CD8-positive, alpha-beta memory T cell (primary cell): ENCODE measurements at places on chromosomes 12 and 14.

GRCh38 chr12:105205322-105206048 lies 30.5 kb downstream of the APPL2 start:
- H3K4me1 ChIP-seq, result no peaks in the 10 kb centered on the region
- DNase-seq, result no peak
- no peak overlapping the region for H3K4me3 ChIP-seq
- no peaks in the 10 kb centered on the region for H3K27me3 ChIP-seq
- H3K36me3 ChIP-seq, result peaks cover 18% of the 10 kb centered on the region
- no peak overlapping the region for H3K27ac ChIP-seq

DNA sequence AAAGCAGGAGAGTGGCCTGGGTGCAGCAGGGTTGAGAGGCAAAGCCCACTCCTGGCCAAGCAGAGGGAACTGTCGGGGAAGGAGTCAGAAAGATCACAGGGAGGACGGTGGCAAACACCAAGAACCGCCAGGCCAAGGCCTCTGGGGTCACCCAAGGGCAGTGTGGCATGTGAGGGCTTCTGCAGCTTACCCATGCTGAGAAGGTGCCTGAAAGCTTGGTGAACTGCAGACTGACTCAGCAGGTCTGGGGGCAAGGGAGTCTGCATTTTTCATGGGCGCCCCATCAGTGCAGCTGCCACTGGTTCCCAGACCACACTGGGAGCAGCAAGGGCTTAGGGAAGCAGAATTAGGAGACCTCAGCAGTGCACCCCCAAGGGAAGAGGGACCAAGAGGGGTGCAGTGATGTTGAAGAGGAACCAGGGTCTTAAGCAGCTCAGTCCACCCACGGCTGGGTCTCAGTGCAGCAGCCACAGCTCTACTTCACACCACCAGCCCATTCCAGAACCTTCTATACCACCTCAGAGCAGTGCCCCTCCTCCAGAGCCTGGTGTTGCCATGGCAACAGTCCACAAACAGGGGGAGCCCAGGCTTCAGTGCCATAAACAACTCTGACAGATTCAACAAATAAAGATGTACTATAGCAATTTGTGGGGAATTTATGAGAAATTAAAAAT lies 59.4 kb downstream of the ITPK1 start:
- no peaks in the 10 kb centered on the region for H3K36me3 ChIP-seq
- no peak for DNase-seq
- no peaks in the 10 kb centered on the region for H3K27me3 ChIP-seq

- H3K4me1 ChIP-seq, result no peaks in the 10 kb centered on the region
- H3K27ac ChIP-seq, result no peak overlapping the region
- no peak for DNase-seq
- H3K36me3 ChIP-seq, result no peaks in the 10 kb centered on the region
- H3K4me3 ChIP-seq, result no peak overlapping the region
Measured at GRCh38 chr12:67922245-67922644, 67.0 kb upstream of the IFNG-AS1 start.

DNA sequence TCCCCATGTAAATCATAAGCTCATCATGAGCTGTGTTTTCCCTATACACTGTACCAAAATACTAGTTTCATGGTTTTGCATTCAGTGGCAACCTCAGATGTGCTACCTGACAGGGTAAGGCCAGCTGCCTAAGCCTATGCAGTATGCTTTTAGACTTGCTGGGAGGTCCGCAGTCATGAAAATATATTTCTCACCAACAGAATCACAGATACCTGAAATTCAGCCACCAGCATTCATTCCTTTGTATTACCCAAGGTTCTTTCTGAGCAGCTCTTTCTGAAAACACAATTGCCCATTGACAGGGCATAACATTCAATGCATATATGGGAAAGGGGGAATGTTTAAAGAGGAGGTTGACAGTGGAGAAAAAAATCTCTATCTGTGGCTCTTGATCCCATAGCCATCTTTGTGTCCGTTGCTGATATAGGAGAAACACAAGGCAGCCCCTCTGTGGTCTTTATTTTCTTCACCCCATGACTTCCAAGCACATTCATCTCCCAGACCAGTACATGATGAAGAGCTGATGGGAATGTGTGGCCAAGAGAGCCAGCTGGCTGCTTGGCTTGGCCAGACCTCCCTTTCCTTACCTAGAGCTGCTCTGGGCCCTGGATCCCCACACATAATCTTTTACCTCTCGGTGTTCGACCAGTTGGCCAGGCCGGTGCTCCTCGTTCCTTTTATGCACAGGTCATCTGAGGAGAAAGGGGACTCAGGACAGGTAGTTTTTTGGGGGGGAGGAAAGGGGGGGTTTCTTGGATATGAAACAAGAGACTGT lies 162.9 kb downstream of the KCNA5 start:
- no peaks in the 10 kb centered on the region for H3K27me3 ChIP-seq
- no peak overlapping the region for H3K27ac ChIP-seq
- H3K36me3 ChIP-seq, result no peaks in the 10 kb centered on the region
- H3K4me3 ChIP-seq, result no peak overlapping the region
- no peaks in the 10 kb centered on the region for H3K4me1 ChIP-seq

- DNase-seq, result peak; percentile 45
- H3K4me1 ChIP-seq, result peaks cover 22% of the 10 kb centered on the region
- H3K36me3 ChIP-seq, result peaks cover 6% of the 10 kb centered on the region
- no peaks in the 10 kb centered on the region for H3K27me3 ChIP-seq
- peak overlapping the region; percentile 91 for H3K27ac ChIP-seq
Measured at GRCh38 chr12:71755146-71755892, 656 bp downstream of the RAB21 start.

DNA sequence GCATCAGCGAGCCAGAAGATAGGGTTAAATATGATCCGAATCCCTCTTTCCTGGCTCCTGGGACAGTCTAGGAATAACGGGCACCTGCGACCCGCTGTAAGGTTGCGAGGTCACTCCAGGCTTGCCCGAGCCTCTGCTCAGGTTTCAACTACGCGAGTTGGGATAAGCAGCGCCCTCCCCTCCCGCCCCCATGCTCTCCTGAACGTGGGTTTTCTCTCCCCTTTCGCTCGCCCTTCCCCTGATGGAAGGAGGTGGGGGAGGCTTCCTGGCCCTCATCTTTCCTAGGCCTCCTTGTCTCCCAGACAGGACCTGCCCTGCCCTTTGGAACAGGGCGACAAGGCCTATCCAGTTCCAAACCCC lies 753 bp upstream of the ATP5MC2 start:
- peaks cover 4% of the 10 kb centered on the region for H3K36me3 ChIP-seq
- H3K27ac ChIP-seq, result no peak overlapping the region
- peaks cover 19% of the 10 kb centered on the region for H3K4me1 ChIP-seq
- peak overlapping the region; percentile 84 for H3K4me3 ChIP-seq
- peaks cover 8% of the 10 kb centered on the region for H3K27me3 ChIP-seq

DNA sequence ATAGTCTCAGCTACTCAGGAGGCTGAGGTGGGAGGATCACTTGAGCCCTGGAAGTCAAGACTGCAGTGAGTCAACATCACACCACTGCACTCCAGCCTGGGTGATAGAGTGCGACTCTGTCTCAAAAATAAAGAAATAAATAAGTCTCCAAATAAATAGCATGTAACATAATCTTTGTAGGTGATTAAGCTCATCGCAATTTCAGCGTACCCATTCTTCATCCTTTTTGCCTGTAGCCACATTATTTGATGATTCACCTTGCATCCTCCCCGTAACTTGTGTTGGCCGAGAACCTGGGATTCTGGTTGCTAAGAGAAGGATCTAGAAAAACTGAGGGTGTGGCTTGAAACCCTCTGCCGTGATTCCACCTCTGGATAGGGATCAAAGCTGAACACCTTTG lies 115.1 kb downstream of the GALC start:
- H3K4me1 ChIP-seq, result no peaks in the 10 kb centered on the region
- H3K27me3 ChIP-seq, result no peaks in the 10 kb centered on the region
- no peak overlapping the region for H3K27ac ChIP-seq
- no peak for DNase-seq

DNA sequence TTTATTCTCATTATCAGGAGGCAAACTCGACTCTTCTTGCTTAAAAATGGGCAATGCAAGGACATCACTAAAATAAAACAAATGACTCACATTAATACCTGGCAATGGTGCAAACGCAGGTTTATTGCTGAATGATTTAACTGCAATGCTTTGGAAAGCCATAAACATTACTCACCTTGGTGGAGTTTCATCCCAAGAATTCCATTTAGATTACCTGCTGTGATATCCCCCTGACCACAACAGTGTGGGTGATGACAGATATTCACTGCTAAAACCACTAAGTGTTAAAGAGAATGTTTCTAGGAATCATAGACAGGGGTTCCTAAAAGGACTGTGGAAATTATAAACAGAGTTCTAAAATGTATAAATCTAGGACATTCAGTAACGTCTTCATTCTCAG lies 35.3 kb upstream of the CSRNP2 start:
- H3K27ac ChIP-seq, result no peak overlapping the region
- no peaks in the 10 kb centered on the region for H3K27me3 ChIP-seq
- no peak for DNase-seq
- H3K4me3 ChIP-seq, result no peak overlapping the region
- peaks cover 7% of the 10 kb centered on the region for H3K36me3 ChIP-seq

- no peak overlapping the region for H3K27ac ChIP-seq
- H3K36me3 ChIP-seq, result no peaks in the 10 kb centered on the region
- H3K4me1 ChIP-seq, result no peaks in the 10 kb centered on the region
- H3K27me3 ChIP-seq, result no peaks in the 10 kb centered on the region
Measured at GRCh38 chr12:20028033-20028432, 340.3 kb upstream of the PDE3A start.

- H3K27ac ChIP-seq, result no peak overlapping the region
- H3K4me3 ChIP-seq, result no peak overlapping the region
- H3K36me3 ChIP-seq, result no peaks in the 10 kb centered on the region
Measured at GRCh38 chr12:131199221-131199620, 245.5 kb downstream of the ADGRD1 start.

DNA sequence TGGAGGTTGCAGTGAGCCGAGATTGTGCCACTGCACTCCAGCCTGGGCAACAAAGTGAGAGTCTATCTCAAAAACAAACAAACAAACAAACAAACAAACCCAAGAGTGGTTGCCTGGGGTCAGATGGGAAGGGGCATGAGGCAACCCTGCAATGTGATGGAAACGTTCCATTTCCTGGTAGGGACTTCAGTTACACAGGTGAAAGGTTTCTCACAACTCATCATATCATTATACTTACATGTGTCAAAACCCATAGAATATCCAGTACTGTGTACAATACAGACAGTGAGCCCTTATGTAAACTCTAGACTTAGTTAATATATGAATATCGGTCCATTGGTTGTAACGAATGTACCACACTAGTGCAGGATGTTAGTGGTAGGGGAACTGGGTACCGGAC lies 7.2 kb upstream of the KLC1 start:
- H3K4me3 ChIP-seq, result no peak overlapping the region
- no peak for DNase-seq
- no peaks in the 10 kb centered on the region for H3K27me3 ChIP-seq
- H3K27ac ChIP-seq, result no peak overlapping the region
- peaks cover 27% of the 10 kb centered on the region for H3K4me1 ChIP-seq

DNA sequence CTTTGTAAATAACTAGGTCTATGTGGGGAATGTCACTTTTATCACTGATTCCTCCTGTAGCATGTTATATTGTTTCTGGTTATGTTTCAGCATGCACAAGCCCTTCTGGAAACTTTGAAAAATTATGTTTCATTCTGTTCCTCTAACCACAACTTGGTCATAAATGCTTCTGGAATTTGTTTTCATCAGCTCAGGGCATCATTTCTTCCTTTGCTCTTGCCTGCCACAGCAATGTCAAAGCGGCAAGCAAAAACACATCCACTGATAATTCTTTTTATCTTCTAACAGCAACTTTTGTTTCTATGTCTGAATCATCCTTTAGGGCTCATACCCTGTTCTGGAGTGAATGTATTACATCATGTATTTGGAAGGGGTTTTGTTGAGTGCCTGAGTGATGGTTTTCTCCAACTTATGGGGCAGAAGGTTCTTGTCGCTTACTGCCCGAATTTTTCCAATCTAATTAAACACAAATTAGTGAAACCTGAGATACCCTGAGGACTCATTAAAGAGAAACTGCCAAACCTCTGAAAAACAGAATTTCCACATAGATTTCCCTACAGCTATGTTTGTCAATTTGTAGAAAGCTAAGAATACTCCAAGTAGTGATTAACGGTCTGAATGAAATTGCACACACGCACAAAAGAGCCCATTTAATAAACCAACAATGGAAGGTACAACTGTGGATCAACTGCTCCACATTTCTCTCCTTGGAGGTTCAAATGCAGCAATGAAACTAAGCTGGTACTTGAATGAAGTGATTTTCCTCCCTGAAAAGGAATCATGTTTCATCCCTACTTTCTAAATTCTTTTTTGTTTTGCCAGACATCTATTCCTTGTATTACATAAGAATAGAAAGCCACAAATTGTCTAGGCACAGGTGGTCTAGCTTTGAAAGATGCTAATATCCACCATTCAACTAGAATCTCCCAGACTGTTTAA lies 173.5 kb upstream of the KRR1 start:
- H3K4me1 ChIP-seq, result no peaks in the 10 kb centered on the region
- no peak overlapping the region for H3K27ac ChIP-seq
- H3K27me3 ChIP-seq, result no peaks in the 10 kb centered on the region
- no peak for DNase-seq

- DNase-seq, result no peak
- H3K4me3 ChIP-seq, result peak overlapping the region; percentile 60
- H3K4me1 ChIP-seq, result peaks cover 6% of the 10 kb centered on the region
- H3K36me3 ChIP-seq, result no peaks in the 10 kb centered on the region
- H3K27ac ChIP-seq, result no peak overlapping the region
Measured at GRCh38 chr12:76878099-76878898, 520 bp downstream of the CSRP2 start.

- DNase-seq, result no peak
- H3K27ac ChIP-seq, result no peak overlapping the region
- no peaks in the 10 kb centered on the region for H3K27me3 ChIP-seq
- peaks cover 11% of the 10 kb centered on the region for H3K4me1 ChIP-seq
- no peaks in the 10 kb centered on the region for H3K36me3 ChIP-seq
Measured at GRCh38 chr12:54371328-54372112, 7.2 kb upstream of the GPR84 start.

DNA sequence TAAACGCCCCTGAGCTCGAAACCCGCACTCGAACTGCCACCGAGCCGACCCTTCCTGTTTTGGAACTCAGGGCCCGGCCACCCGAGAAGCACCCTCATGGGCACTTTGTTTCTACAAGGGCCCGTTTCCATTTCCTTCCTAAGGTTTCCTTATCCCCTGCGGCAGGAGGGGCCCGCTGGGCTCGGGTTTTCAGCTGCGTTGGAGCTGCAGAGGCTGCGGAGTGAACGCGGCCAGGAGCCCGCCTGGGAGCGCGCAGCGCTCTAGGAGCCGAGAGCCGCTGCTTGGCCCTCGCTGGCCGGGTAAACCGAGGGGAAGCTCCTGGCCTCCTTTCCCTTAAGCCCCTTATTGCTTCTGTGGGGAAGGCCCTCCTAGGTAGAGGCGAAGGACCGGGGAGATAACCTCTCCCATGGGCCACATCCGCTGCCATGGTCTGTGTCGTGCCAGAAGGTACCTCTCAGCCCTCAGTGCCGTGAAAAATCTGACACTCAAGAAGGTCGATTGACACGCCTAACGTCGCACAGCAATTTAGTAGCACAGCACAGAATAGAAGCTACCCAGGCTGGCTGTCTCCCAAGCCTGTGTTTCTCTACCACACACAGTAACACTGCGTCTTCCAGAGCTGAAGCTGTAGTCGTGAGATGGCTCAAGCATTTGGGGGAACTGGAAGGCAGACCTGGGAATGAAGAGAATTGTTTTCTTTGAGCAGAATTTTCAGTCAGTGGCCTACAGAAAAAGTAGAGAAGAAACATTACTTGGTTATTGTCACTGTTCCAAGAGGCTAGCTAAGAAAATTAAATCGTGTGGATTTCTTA lies 12.9 kb upstream of the CALM1 start:
- peak; percentile 87 for DNase-seq
- H3K27ac ChIP-seq, result peak overlapping the region; percentile 99
- peaks cover 37% of the 10 kb centered on the region for H3K4me1 ChIP-seq
- peak overlapping the region; percentile 88 for H3K4me3 ChIP-seq
- H3K27me3 ChIP-seq, result no peaks in the 10 kb centered on the region
- H3K36me3 ChIP-seq, result no peaks in the 10 kb centered on the region

GRCh38 chr12:113796852-113797534 lies 169.1 kb downstream of the RBM19 start:
- no peaks in the 10 kb centered on the region for H3K27me3 ChIP-seq
- DNase-seq, result no peak
- H3K36me3 ChIP-seq, result no peaks in the 10 kb centered on the region
- no peak overlapping the region for H3K4me3 ChIP-seq
- no peaks in the 10 kb centered on the region for H3K4me1 ChIP-seq
